Kidney capillary endothelial cell (primary cell): ENCODE measurements at places on chromosomes 1 and 21.

DNA sequence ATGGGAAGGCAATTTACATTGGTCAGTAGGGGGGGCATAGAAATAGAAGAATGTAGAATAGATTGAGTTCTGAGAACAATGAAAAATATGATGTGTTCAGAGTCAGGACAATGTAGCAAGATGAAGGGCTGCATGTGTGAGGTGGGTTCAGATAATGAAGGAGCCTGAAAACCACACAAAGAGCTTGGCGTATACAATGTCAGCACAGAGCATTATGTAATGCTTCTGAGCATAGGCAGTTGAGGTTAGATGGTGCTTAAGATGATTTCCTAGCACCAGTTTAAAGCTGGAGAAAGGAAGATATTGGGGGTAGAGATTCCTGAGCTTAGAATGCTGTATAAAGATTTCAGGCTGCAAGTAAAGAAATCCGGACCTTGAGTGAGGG, 202.0 kb upstream of the SNX7 start:
- DNase-seq: no peak

DNA sequence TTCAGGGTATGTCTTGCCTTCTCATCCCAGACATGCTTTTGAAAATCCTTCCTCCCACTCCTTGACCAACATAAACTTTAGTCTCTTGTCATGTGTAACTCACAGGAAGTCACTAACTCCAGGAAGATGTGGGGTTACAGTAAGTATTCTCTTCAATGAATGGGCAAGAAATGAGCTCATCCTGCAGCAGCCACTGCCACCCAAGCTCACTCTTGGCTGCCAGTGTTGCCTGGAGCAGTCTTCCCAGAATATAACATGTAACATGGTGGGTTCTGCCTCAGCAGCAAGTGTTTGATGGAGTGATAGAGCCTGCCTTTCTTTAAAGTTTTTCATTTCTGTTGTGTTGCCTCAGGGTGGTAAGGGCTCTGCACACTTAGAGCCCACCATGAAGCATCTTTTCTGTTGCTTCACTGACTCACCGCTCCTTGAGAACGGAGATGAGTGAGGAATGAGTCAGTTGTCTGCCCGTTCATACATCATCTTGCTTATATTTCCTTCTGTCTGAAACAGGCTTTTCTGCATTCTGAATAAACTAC, 187.0 kb downstream of the TPR start:
- peak; percentile 97 for DNase-seq

DNA sequence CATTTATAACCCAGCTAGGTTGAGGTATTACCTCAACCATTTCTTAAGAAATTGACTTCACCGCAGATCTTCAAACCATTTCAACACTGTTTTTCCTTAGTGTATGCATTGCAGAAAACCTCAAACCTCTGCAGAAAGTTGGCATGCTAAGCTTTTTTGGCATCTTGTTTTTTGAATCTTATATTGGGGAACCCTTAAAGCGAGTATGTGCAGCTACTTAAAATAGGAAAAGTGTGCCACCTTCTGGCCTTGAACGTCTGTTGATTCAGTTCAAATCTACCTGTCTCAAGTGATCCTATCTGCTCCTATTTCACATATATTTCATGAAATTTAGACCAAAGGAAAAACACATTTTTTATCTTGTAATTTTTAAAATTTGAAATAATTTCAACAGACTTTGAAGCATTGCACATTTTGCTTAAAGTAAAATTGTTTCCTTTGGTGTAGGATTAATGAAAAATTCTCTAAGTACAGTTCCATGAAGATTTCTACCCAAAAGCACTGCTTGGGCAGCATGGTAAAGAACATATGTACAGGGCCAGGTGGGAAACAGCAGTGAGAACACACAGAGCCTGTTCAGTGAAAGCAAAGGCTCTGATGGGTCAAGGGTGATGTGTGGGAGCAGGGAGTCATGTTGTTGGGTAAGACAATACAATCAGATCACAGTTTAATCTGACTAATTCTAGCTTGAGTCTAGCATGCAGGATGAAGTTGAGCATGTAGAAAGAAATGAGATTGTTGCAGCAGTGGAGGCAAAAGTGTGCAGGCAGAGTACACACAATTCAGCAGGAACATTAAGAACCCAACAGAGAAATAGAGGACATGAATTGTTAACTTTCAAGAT, 17.2 kb downstream of the HENMT1 start:
- peak; percentile 50 for DNase-seq

DNA sequence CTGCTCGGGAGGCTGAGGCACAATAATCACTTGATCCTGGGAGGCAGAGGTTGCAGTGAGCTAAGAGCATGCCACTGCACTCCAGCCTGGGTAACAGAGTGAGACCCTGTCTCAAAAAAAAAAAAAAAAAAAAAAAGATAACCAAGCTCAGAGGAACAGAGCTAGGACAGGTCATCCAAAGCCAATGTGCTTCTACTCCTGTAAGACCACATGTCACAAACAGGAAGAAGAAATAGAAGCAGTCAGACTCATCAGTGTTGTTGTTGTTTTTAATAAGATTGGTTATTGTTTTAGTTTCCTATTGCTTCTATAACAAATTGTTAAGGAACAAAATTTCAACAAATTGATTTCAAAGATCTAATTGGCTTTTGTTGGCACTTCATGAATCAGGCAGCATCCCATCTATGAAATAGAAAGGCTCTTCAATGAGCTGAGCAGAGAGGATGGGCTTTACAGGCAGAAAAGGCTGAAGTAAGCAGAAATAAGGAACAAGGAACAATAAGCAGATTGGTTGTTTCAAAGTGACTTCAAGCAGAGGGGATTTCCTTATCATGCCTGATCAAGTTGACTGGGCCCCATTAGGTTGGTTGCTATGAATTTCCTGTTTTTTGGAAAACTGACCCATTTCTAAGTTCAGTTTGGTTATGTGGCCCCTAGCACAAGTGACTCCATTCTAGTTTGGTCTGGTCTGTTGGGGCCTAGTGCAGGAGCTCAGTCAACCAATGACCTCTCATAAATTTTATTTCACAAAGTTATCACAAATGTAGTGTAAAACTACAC, 6.0 kb upstream of the AKNAD1 start:
- no peak for DNase-seq

- peak; percentile 98 for DNase-seq
These were observed 70.5 kb downstream of the SSBP3 start for GRCh38 chr1:54335755-54336108.

DNA sequence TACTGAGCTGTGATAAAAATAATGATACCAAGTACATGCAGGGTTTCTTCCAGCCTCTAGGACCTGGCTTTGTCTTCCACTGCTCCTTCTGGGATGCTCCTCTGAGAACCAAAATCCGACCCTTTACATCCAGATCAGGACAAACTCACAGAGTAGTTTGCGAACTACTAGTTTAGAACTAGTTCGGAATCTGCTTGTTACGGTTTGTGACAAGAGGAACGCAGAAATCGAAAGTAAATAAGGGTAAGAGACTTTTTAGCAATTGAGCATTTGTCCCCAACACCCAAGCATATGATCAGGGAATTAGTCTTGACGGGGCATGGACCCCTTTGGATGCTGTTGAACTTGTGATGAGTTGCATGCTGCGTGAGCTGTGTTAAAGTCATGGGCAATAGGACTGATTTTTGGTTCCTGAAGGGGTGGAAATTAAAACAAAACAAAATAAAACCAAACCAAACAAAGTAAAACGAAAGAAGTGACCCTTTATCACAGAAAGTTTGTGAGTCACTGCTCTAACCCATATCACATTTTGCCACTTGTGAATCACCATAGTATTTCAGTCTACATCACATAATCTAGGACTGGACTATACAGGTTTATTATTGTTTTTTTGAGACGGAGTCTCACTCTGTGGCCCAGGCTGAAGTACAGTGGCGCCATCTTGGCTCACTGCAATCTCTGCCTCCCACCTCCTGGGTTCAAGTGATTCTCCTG, 35.7 kb upstream of the ERRFI1 start:
- no peak for DNase-seq

DNA sequence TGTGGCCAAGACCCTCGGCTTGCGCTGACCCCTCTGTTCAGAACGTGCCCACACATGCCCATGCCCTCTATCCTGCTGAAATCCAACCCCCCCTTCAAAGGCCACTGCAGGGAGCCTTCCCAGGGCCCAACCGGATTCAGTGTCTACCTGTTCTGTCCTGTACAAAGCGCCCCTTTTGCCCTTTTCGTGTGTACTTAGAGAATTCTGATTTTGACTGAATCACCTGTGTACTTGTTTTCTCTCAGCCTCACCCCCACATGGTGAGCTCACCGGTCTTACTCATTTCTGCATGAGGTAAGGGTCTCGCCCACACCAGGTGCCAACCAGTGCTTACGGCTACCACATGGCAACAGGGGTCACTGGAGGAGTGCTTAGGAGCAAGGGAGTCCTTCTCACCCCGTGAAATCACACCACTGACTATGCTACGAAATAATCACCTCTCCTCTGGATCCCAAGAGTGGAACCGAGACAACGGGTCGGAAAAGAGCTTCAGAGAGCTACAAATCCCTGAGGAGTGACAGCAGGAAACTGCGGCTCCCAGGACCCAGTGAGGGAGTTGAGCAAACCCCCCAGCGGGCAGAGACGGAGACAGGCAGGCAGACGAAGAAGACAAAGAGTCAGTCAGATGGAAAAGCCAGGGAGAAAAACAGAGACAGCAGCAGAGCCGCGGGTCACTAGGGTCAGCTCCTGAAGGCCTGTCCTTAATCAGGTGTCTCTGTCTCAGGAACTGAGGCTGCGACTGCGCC, 2.1 kb upstream of the S100A2 start:
- DNase-seq: peak; percentile 57

DNA sequence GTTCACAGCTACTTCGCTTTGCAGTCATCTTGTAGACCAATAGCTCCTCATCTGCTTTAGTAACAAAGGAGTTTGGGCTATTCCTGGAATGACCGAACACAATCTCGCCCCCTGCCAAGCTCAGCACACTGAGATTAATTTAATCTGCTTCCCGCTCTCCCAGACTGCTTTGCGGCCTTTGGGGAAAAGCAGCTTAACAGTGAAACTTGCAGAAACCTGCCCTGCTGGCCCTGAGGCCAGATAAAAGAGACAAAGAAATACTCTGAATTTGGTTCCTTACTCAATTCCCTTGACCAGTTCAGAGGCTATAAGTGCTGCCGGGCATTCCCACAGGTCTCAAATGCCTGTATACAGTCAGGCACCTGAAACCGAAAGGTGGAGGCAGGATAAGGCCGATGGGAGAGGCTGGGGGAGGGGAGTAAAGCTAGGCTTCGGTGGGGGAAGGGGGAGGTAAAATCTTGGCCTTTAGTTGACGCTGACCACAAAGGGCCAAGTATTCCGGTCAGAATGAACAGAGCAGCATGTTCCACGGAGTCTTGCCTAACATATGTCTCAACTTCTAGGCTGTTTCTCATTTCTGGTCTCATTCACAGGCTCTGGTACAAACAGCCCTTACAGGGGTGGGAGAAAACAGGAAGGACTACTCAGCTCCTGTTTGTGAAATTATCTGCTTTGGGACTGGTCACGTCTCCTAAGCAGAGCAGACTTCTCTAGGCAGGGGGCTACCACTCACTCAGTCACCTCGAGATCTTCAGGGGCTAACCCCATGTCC, 17.7 kb upstream of the A3GALT2 start:
- DNase-seq: no peak

DNA sequence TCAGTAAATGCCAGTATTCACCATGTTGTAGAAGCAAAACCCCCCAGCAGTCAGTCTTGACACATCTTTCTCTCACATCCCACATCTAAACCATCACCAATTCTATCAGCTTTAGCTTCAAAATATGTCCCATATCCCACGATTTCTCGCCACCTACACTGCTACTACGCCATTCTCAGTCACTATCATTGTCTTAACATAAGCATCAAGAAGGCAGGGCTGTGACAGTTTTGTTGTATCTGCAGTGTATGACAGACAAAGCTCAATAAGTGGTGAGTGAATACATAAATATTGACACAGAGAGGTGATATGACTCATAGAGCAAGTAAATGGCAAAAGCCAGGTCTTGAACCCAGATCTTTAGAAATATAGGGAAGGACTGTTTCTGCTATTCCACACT, 59.9 kb downstream of the JAK1 start:
- DNase-seq: no peak

GRCh38 chr1:19029191-19030085, 73.0 kb upstream of the IFFO2 start:
- DNase-seq: no peak

DNA sequence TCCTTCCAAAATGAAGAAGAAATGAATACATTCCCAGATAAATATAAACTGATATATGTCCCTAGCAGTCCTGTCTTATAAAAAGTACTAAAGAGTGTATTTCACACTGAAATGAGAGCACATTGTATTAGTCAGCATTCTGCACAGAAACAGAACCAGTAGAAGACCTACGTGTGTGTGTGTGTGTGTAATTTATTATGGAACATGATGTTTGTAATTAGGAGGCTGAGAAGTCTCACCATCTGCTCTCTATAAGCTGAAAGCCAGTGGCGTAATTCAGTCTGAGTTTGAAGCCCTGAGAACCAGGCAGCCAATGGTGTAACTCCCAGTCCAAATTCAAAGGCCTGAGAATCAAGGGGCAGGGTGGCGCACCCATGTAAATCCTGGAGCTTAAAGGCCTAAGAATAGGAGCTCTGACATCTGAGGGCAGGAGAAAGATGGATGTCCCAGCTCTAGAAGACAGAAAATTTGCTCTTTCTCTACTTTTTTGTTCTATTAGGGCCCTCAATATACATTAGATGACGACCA, 146.5 kb upstream of the LYPLAL1 start:
- DNase-seq: no peak

- DNase-seq: no peak
These were observed 41.2 kb upstream of the CYP2J2 start for GRCh38 chr1:59967780-59968179.

DNA sequence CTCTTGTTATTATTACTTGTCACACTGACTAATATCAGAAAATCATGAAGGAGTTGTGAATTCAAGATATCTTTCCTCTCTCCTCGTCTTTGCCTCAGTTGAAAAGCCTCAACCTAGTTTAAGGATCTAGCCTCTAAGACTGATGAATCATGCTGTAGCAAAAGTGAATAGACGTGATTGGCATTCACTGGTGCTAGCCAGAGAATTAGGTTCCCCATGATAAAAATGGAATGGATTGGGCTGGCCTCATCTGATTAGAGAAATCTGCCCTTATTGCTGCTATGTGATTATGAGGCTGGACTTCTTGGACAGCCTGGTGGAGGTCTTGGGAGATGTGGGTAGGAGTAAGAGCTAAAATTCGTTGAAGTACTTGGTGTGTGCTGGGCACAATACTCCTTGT, 208.2 kb downstream of the BACH1 start:
- DNase-seq: no peak

GRCh38 chr1:101131239-101131843, 105.5 kb upstream of the S1PR1 start:
- no peak for DNase-seq

DNA sequence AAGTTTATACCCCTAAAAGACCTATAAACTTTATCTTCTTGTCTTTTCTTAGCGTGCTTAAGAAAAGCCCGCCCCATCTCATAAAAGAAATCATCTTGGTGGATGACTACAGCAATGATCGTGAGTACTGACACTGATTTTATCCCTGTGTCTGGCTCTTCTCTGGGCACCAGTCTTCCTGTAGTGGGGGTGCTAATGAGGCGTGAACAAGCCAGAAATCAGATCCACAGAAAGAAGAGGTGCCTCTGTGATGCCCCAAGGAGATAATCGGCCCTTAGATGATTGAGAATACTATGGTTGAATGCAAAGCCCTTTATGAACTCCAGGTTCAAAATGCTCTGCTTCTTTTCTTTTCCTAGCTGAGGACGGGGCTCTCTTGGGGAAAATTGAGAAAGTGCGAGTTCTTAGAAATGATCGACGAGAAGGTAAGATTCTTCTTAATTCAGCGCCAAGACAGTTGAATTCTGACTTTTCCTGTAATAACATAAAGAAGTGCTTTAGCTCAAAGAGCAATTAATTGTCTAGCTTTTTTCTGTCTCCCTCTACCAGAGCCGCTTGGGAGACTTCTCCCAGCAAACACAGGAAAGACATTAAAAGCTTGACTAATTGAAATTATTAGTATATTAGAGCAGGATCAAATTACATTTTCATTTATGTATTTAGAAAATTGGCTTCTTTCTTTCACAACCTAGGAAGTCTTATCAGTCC, 169.4 kb downstream of the GALNT2 start:
- DNase-seq: no peak
